ENCODE measurements at places on chromosomes 7 and 10. TPM values are rescaled to one million over a fixed set of nuclear protein-coding genes. Genes with fewer than 3 reads are reported as not detected.

DNA sequence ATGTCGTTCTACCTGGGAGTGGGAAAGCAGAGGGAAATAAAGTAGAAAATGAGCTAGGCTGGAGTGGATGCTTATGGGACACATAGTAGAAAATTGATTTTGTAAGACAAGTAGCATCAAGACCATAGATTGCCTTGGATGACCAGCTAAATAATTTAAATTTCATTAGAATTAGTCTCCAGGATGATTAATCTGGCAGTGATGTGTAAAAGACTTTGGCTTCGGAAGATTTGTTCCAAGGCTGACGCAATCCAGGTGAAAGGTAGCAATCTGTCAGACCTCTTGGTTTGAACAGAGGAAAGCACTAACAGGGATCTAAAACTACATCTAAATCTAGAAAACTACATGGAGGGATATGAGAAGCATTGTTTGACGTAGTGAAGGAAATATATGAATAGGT, 236.5 kb downstream of the ARL4A start:
- DNase-seq: no peak

Gene C10orf105
- total RNA-seq: not detected

Gene GHRHR
- not detected for total RNA-seq

Gene LIPF
- not detected for total RNA-seq

GRCh38 chr10:2874963-2875362, 192.4 kb upstream of the PFKP start:
- DNase-seq: no peak

- DNase-seq: no peak
Measured at GRCh38 chr7:127365957-127366315, 26.6 kb downstream of the ZNF800 start.

DNA sequence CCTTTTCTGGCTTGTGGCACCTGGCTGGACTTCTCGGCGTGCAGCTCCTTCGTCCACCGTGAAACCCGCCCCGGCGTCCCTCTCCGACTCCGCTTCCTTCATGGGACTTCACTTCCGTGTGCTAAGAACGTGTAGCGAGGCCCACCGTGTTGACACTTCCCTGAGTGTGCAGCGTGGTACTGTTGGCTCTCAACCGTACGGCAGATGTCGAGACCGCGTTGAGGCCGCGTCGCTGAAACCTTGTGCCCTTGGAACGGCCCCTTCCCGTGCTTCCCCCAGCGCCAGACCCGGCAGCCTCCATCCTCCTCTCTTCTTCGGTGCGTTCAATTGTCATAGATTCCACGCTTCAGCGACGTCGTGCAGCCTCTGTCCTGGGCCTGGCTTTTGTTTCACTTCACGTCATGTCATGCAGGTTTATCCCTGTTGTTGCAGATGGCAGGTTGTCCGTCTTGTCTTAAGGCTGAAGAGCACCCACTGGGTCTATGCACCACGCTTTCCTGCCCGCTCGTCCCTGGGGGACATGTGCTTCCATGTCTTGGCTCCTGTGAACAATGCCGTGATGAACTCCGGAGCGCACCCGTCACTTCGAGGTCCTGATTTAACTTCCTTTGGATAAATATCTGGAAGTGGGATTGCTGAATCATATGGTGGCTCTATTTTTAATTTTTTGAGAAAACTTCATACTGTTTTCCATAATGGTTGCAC, 465.3 kb downstream of the DNAJB6 start:
- no peak for DNase-seq

- no peak for DNase-seq
Measured at GRCh38 chr7:108079276-108079647, 50.9 kb downstream of the LAMB4 start.

Gene MPP7
- total RNA-seq: 0.07 TPM

DNA sequence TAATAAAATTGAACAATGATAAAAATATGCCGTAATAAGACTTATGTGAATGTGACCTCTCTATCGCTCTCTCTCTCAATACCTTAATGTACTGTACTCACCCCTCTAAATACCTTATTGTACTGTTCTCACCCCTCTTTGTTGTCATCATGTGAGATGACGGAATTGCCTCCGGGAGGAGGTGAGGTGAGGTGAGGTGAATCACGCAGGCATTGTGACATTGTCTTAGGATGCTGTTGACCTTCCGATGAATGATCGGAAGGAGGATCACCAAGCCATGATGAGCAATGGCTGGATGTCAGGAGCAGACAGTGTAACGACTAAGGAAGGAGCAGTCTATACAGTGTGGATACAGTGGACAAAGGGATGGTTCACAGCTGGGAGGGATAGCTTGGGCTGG, 87.4 kb upstream of the FAM20C start:
- DNase-seq: no peak

DNA sequence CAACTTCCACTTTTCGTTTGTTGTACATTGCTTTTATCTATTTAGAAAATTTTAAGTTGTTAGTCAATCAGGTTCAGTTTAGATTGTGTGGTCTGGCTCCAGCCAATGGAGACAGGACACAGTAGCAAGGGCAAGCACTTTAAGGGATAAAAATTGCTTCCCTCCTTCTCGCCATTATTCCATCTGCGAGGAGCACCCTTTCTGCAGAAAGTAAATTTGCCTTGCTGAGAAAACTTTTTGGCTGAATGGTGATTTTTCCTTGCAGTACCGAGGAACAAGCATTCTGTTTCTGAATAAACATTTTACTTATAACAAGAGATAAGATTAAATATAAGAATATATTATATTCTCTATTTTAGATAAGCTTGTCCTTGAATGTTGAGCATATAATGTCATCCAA, 34.5 kb downstream of the VIM start:
- DNase-seq: no peak

Gene SPDYE5
- not detected for total RNA-seq

GRCh38 chr7:159370-160270, 32.8 kb upstream of the FAM20C start:
- no peak for DNase-seq

GRCh38 chr10:108562105-108562504, 1361.2 kb downstream of the XPNPEP1 start:
- no peak for DNase-seq

DNA sequence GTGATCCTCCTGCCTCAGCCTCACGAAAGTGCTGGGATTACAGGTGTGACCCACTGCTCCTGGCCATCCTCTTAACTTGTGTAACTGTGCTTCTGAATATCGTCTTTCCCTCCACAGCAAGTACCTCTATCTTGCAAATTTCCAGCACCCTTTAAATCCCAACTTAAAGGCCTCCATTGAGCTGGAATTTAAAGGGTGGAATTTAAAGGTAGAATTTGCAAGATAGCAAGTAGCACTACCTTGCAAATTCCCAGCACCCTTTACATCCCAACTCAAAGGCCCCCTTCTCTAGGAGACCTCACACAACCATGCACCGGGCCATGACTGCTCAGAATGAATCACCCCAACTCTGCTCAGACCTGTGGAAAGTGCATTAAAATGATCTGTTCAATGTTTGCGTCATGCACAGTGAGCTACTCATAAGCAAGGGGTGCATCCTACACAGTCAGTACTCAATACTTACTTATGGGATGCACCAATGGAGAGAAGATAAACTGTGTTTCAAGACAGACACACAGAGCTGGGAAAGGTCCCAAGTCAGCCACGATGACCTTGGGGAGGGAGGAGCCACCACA, 17.8 kb upstream of the SDK1 start:
- DNase-seq: no peak
